CD8-positive, alpha-beta T cell (primary cell): ENCODE measurements at places on chromosomes 13 and 19.

DNA sequence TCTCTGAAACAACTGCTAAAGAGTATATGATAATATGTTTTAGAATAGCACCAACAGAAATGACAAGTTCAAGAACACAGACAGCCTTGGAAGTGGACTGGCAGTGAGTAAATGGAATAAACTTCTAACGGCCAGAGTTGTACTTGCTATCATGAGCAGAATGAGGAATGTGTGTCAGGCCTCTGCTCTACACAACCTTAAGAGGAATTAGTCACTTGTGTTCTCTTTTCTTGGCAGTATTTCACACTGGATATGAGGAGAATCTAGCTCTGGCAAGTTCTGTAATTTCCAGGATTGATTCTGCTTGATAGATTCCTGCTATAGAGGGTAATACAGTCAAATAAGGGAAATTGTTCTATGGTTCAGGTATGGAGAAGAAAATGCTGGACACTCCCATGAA lies 757.3 kb downstream of the EFNB2 start:
- DNase-seq = no peak

DNA sequence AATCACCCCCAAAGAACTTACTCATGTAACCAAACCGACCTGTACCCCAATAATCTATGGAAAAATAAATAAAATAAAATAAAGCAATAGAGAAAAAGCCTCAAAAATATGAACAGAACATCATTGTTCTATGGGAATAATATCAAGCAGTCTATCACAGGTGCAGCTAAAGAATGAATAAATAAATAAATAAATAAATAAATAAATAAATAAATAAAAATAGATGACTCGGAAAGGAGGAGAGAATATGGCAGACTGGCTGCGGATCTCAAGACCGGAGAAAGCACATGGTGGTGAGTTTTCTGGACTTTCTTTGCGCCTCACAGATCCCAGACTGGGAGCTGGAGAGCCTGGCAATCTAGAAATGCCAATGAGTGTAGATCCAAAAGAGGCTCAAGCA lies 22.4 kb upstream of the CEACAM20 start:
- DNase-seq = no peak

DNA sequence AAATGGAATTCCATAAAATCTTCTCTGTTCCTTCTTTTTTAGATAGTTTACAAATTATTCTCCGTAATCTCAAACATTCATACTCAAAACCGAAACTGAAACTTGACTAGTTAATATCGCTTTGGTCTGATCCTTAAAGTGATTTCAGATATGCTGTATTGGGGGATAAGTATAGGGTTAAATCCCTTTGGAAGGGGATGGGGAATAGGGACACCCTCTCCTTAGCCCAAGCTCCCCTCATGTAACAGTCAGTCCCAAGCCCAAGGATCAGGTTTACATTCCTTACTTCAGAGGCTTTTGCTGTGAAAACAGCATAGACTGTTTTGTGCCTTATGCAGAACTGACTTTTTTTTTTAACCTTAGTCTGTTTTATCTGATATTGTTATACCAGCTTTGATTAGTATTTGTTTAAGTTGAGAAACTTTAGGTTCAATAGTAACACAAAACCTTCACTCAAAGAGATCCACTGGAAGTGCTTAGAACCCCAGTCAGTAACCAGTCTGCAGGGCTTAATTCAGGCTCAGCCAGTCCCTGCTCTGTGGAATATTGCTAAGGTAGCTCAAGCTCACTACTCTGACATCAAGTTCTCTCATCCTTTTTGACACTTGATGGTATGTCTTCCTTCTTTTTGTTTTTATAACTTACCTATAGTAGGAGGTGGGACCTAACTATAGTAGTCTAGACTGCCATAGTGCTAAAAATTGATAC lies 10.5 kb downstream of the CDADC1 start:
- DNase-seq = no peak

DNA sequence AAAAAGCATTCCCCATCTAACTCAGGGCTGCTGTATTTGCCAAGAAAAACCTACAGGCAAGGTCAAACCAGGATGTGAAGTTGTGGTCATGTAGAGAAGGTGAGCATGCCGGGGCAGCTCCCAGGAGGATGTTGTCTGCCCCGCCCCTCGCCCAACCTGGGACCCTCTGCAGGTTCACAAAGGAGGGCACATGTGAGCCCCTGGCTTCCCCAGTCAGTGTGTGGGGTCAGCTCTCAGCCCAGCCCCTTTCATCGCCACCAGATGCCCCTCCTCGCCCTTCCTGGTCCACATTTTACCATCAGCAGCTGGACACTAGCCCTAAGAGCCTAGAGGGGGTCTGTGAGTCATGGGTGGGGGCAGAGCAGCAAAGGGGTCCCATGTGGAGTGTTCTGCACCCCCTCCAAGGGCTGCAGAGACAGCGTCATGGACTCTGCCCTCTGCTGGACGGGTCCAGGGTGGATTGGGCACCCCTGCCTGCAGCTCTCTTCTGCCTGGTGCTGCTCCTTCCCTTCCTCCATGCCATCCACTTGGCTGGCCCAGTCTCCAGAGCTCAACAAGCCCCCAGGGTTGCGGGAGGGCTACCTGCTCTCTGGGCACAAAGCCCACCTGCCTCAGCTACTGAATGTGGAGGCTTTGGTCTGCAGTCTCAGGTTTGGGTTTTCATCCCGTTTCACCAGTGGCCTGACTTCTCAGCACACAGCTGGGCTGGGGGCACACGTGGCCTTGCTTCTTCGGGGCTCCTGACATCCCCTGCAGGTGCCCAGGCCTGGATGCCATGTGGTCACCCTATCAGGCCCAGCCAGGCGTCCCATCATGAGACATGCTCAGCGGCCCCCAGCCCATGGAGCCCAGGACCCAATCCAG lies 3.7 kb downstream of the PLEKHF1 start:
- no peak for DNase-seq

GRCh38 chr13:51266642-51267041 lies 44.4 kb downstream of the FAM124A start:
- no peak for DNase-seq

- no peak for DNase-seq
Measured at GRCh38 chr19:57441979-57442752, 7.0 kb downstream of the ZNF749 start.

DNA sequence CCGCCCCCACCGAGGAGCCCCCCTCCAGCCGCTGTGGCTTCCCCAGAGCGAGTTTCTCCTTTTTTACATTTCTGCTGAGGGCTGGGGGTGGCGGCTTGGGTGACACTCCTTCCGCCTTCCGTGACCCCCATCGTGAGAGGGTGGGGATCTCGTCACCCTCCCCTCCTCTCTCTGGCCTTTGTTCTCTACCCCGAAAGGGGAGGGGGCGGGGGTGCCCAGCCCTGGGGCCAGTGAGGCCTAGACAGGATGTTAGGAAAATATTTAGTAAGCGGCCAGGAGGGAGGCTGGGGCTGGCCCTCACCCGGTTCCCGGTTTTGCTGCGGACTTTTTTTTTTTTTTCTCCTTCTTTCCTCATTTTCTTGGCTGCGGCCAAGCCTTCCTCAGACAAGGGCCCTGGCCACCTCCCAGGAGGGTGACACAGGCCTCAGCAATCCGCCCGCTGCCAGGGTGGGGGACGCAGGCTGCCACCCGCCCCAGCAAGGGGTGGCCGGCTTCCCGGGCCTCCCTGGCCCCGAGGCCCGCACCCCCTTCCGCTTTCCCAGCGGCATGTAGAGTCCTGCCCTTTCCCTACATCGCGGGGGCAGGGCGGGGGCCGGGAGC lies 3.9 kb downstream of the MIDN start:
- DNase-seq = peak; percentile 92

DNA sequence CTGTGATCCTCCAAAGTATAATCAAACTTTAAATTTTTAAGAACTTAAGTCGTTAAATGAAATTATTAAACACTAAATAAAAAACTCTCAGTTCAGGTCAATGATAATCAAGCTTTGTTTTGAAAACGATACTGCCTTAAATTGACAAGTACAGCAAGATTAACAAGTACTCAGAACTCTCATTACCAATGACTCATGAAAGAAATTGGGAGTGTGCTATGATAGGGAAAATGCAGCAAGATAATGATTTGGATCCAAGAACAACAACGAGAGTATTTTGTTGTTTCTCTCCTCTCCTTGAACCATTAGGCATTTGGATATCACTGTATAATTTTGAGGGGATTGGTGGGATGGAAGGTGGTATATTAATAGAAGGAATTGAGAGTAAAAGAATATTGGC lies 10.2 kb downstream of the N4BP2L2 start:
- DNase-seq = no peak

DNA sequence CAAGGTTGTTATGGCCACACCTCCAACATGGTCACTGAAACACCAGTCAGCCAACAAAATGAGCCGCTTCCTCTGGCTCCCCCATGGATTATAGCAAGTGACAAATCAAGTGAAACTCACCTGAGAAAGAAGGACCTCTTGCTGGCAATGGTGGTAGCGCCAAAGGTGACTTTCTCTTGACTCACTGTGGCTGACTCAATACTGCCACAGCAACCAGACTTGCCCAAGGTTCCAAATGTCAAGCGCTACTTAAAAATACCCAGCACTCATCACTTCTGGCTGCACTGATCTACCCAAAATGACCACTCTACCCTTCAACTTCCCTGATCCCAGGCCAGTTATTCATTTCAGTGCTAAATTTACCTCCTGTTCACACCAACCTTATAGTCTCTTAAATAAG lies 495.5 kb downstream of the FOXO1 start:
- no peak for DNase-seq

DNA sequence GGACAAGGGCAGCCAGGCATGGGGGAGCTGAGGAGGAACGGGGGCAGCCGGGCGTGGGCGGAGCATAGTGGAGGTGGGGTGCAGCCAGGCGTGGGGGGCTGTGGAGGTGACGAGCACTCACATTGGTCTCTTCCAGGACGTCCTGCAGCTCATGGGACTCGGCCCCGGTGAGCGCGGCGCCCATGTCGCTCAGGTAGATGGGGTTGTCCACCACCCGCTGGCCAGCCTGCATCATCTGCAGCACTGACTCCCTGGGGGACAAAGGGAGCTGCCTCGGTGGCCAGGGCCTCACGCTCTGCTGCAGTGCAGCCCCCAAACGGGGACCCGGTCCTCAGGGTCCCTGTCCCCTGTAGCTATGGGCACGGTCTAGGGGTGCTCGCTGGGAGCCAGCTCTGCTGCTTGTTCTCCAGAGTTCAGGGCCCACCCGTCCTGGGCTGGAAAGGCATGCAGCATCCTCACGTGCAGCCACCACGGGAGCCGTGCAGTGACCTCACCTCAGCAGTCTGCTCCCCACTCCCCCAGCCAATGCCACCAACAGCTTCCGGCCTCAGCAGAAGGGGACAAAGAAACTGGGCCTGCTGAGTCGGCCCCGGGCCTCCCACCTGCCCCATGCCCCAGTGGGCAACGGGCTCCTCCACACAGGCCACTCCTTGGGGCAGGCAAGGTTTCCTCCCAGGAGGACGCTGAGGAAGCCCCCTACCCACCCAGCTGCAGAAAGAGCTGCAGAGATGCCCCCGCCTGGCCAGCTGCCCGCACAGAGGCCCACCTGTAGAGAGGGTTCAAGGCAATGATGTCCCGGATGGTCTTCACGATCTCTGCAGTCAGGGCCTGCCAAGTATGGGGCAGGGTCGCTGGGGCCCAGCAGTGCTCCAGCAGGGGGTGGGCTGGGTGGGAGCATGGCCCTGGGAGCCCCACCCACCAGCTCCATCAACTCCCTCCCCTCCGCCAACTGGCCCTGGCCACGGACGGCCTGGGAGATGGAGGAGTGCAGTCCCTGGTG lies 12.1 kb downstream of the LONP1 start:
- no peak for DNase-seq

DNA sequence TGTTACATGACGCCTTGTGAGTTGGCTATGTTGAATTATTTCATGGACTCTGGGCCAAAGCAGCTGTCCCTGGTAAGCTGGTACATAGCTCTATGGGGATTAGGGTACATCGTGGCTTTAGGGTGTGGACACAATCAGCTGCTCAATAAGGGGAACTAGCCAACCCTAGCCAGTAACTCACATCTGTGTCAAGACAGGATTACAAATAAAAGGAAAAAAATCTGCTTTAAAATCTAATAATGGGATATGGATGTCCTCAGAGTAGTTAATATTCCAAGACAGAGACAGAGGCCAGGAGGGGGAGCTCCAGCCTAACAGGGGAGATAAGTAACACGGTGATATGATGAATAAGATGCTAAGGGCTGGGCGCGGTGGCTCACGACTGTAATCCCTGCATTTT lies 21.1 kb upstream of the ZNF766 start:
- DNase-seq = peak; percentile 70

DNA sequence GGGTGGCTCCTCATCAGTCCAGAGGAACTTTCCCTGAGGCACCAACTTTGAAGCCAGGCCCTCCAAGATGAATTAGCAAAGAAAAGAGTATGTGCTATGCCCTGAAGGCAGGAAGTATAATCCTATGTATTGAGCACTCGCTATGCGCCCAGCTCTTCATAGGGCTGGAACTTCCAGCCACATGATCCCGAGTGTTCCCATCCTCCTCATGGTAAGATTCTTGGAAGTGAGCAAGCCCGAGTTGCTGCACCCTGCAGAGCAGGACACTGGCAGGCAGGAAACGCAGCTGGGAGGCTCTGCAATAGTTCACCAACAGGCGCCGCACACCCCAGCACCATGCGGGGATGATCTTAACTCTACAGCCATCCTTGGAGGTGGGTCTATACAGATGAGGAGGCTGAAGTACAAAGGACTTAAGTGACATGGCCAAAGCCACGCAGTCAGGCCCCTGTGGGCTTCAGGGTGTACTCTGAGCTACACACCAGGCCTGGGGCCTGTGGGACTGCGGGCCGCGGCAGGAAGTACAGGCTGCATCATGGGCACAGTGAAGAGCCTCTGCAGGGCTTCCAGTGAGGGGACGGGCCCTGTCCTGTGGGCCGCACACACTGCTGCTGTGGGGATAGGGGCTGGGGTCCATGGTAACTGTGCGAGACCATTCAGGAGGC lies 25.1 kb downstream of the C19orf47 start:
- DNase-seq = no peak

- DNase-seq = no peak
Measured at GRCh38 chr19:54436031-54436523, 12.9 kb upstream of the LENG8 start.

GRCh38 chr19:18802354-18802753 lies 11.2 kb upstream of the COMP start:
- DNase-seq = no peak

DNA sequence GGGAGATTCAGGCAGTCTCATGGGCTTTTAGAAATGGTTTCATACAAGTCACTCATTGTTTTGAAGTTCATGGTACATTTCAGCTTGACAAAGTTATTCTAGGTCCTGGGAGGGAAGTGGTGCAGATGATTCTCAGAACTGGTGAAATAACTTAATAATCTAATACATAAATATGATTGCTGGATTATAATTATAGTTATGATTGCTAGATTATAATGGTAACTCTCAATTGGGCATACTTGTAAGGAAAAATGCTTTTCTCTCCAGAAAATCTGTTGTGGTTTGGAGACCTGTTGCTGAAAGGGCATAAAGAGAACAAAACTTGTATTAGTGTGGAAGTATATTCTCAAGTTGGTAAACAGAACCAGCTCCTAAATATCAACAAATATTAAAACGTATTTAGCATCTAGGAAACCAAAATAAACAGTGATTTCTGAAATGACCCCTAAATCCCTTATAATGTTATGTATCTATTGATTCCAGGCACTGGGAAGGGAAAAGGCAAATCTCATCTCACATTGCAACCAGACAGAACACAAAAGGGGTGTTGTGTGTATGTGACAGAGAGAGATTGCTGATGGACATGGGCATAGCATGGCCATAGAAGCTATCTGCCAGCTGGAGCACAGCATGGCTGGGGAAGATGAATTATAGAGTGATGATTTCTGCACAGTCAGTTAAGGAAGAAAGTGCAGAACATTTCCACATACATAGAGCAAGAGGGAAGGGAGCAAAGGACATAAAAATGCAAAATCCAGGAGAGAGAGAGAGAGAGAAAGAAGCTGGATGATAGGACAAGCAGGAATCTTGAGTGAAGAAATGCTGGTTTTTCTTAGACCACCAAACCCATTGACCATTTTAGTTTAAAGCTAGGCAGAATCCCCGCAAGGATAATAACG lies 87.1 kb upstream of the FRY start:
- no peak for DNase-seq

GRCh38 chr13:99636306-99636705 lies 135.0 kb downstream of the TM9SF2 start:
- DNase-seq = no peak
